NCI-H1092 treated with DMSO at 0.1 percent for 48 hours (cell line): ENCODE measurements at places on chromosomes 2 and 18.

- no peak for DNase-seq
These were observed 100.1 kb upstream of the APCDD1 start for GRCh38 chr18:10354241-10354811.

GRCh38 chr2:157459486-157459885 lies 15.6 kb upstream of the CYTIP start:
- DNase-seq: no peak

GRCh38 chr2:26567534-26567933 lies 73.6 kb downstream of the CIB4 start:
- DNase-seq: no peak

- DNase-seq: peak; percentile 91
These were observed 655.5 kb downstream of the DCDC2C start for GRCh38 chr2:4358837-4359236.

DNA sequence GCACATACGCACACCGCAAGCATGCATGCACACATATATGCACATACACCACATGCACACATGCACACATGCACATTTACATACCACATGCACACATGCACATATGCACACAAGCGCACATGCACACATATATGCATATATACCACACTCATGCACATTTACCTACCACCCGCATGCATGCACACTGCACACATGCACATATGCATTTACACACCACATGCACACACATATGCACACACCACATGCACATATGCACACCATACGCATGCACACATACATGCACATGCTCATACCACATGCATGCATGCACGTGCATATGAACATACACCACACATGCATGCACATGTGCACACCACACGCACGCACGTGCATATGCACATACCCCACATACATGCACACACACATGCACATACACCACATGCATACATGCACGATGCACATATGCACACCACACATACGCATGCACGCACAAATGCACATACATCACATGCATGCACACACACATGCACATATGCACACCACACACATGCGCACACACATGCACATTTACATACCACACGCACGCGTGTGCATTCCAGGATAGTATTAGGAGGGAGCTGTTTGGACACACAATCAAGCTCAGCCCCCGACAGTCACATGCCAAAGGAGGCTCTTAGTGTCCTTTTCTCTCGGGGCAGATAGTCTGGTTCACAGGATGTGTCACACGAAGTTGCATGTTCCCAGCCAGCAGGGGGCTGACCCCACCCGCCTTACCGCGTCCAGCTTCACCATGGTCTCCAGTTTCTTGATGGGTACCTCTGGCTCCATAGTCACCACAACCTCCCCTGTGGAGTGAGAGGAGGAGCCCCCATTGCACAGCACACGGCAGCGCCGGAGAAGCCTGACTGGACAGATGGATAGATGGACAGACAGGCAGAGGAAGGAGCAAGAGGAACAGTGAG lies 5.9 kb downstream of the OTOF start:
- no peak for DNase-seq

GRCh38 chr2:26464390-26465265 lies 13.3 kb downstream of the OTOF start:
- DNase-seq: no peak

DNA sequence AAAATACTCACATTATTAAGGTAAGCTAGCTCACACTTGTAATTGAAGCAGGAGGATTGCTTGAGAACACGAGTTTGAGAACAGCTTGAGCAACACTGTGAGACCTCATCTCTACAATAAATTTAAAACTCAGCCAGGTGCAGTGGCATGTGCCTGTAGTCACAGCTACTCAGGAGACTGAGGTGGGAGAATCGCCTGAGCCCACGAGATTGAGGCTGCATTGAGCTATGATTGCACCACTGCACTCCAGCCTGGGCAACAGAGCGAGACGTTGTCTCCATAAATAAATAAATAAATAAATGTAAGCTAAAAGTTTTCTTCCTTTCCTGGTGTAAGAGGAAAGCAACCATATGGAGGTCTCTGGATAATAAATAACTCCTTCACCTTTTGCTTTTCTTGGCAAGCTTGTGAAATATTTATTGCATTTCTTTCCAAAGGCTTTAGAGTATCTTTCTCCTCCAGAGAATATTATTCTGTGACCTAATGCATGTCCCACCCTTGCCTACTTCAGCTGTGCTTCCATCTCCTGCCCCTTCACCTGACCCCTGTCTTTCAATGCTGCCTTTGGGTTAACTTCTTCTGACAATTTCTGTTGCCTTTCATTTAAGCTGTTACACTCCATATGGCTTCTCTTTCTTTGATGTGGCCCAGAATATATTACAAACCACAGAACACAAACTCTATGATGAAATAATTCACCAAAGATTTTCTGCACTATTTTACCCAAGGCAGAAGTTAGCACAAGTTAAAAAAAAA lies 280.7 kb upstream of the RND3 start:
- DNase-seq: no peak

- DNase-seq: no peak
These were observed 33.5 kb upstream of the EML4 start for GRCh38 chr2:42135381-42136312.

GRCh38 chr18:23704806-23705205 lies 15.6 kb downstream of the LAMA3 start:
- DNase-seq: no peak

GRCh38 chr2:138182937-138183312 lies 218.7 kb downstream of the HNMT start:
- DNase-seq: no peak

DNA sequence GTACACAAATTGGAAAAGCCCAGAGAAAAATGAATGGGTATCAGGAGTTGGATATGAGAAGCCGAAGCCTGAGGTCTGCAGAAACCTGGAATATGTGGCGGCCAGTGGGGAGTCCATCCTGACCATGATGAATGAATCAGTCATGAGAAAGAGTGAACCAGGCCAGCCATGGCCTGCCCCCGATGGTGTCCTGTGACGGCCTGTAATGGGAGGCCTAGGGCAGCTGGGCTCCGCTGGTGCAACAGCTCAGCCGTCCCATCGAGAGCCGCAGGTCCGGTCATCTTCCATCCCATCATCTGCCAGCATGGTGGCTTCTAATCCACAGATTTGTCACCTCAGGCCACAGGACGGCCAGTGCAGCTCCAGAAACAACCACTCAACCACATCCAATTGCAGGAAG lies 116.4 kb downstream of the PDCL3 start:
- no peak for DNase-seq

- DNase-seq: no peak
These were observed 5.6 kb upstream of the ATOH8 start for GRCh38 chr2:85748039-85748734.

GRCh38 chr2:170436077-170436943 lies 258.4 kb downstream of the MYO3B start:
- DNase-seq: no peak

- no peak for DNase-seq
These were observed 10.6 kb upstream of the PAX3 start for GRCh38 chr2:222309361-222309760.

DNA sequence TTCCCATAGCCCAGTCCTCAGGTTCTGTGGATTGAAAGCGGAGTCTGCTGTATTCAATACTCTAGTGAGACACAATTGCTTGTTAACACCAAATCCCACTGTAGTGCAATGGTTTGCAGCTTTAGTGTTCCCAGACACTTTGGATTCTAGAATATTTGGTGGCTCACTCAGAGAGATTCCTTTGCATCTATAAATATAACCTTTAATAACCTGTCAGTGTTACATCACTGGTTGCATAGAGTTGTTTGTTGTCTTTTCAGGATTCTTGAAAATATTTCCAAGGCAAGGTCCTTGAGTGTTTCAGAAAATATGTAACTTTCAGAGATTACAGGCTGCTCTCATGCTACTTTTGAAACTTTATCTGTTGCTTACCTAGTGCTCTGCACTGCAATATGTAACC lies 157.5 kb downstream of the ZEB2 start:
- no peak for DNase-seq

DNA sequence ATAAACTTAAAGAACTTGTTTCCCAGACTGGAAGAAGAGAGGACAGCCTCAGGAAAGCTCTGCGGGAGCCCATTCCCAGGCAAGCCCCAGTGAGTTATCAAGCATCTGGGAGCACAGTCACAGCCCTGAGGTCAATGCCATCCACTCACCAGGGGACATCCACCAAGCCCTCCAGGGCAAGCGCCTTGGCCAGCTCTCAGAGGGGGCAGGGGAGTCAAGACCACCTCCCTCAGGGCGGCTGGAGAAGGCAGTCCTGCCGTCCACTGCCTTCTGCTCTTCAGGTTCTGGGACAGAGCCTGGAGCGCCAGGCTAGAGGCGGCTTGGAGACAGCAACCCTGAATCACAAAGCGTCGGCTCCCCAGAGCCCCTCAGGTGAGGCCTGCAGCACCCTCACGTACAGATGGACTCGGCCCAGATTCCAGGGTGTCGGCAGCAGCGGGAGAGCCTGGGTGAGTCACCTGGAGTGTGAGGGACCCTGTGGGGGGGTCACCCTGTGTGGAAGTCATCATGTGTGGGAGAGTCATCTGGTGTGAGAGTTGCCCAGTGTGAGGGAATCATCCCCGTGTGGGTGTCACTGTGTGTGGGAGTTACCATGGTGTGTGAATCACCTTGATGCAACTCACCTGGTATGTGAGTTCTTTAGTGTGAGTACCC lies 100.9 kb upstream of the TEX51 start:
- no peak for DNase-seq

DNA sequence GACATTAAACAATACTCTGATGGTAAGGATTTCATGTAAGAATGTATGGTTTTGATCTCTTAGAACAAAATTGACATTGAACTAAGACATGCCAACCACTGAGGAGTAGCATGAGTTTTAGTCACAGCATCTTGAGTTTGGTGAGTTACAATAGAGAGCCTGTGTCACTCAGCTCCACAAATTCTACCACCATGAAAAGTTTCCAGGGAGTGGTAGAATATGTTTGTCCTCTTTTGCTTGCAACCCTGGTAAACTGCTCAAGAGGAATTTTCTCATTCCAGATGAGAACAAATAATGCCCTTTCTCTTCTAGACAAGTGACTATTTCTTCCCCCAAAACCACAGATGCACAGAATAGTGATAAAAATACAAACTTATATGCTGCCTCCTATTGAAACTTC lies 502.0 kb upstream of the VRK2 start:
- no peak for DNase-seq

DNA sequence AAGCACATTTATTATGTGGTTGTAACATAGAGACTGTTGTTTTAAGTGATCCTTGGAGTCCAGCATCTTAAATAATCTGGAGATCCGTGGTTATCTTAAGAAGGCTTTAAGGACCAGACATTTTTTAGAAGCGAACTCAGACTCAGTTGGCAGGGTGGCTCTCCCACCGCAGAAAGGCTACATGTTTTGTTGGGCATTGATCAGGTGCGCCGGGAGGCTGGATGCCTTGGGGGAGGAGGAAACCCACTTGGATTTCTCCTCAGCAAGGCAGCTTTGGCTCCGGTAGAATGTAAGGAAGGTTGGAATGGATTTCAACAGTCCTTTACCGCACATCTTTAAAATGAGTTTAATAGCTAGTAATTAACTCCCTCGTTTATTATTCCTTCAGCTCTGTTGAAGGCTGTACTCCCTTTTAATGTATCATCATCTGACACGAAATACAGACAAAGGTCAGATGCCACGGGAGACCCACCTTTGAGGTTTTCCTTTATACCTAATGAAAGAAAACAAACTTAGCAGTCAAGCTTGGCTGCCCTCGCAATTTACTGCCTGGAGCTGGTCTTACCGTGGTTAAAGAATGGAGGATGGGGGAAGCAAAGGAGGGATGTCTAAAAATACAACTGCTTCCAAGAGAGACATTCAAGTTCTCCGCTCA lies 1.2 kb downstream of the TMEM200C start:
- no peak for DNase-seq

- DNase-seq: peak; percentile 74
These were observed 56.0 kb upstream of the ACAA2 start for GRCh38 chr18:49869354-49869753.

DNA sequence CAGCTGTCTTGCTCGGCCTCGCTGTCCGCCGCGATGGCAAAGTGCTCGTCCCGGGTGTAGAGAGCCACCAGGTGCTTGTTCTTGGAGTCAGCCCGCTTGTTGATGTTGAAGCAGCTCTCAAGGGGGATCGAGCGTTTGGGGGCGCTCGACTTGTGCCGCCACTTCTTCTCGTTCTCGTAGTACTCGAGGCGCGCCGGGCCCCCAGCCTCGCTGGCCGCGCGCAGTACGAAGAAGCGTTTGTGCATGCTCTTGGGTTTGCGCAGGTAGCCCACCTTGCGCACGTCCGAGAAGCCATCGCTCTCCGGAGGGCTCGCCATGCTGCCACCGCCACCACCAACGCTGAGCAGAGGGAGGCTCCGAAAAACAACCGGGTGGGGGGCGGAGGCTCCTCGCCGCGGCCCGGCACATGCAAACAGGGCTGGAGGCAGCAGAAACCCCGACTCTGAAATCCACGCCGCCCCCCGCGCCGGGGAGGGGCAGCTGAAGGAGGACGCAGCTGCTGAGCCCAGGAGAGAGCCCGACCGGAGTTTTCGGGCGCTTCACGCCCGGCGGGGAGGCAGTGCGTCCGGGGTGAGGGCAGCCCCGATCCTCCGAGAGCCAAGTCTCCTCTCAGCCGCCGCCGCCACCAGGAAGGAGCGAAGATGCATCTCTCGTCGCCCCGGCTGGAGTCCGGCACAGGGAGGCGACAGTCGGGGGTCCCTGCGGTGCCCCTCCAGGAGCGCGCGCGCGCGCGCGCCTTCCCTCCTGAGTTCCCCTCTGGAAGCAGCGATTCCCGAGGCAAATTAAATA lies 1.0 kb downstream of the IRS1 start:
- DNase-seq: no peak

GRCh38 chr18:13222856-13223281 lies 4.3 kb downstream of the LDLRAD4 start:
- DNase-seq: peak; percentile 88

DNA sequence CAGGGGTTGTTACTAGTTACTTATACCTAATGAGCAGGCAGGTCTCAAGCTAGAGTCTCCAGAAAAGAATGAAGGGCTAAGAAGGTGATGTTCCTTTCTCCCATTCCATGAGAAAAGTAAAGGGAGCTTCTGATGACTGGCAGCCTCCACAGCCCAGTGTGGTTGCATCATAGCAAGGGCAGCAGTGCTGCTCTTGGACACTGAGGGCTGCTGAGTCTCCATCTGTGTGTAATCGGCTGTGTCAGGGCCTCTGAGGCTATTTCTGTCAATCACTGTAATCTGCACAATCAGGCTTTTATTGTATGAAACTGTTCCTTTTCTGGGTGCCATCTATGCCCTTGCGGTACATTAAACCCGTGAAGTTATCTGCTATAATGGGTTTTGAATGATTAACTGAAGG lies 164.1 kb upstream of the FBXO11 start:
- DNase-seq: no peak

GRCh38 chr2:165674780-165675179 lies 119.3 kb downstream of the GALNT3 start:
- DNase-seq: no peak
